ENCODE measurements at places on chromosomes 6 and 20.

DNA sequence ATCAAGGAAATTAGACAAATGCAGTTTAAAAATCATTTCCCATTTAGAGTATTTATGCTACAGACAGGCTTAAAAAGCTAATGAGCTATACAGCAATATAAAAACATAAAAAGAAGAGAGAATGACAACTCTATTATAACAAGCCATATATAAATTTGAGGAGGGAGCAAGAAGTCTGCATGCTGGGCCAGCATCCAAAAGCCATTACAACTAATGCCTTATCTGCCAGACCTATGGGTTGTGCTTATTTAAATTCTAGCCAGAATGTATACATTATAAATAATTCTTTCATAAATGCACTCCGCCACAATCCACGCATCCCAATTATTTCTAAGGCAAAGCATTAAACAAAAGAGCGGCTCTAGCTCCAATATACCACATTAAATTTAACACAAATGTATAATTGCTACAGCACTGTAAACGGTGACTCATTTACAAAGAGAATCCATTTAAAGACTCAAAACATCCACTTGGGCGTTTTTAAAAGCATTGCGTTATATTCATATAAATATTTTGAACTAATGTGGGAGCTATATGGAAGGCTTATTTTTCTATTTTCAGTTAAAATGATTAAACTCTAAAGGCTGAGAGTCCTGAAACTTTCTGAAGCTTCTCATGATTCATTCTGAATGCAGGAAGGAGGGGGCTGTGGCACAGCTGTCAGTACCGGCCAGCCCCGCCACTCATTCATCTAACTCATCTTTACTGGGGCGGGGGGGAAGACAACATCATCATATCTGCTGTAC lies 37.7 kb upstream of the RAB22A start:
- DNase-seq: no peak

DNA sequence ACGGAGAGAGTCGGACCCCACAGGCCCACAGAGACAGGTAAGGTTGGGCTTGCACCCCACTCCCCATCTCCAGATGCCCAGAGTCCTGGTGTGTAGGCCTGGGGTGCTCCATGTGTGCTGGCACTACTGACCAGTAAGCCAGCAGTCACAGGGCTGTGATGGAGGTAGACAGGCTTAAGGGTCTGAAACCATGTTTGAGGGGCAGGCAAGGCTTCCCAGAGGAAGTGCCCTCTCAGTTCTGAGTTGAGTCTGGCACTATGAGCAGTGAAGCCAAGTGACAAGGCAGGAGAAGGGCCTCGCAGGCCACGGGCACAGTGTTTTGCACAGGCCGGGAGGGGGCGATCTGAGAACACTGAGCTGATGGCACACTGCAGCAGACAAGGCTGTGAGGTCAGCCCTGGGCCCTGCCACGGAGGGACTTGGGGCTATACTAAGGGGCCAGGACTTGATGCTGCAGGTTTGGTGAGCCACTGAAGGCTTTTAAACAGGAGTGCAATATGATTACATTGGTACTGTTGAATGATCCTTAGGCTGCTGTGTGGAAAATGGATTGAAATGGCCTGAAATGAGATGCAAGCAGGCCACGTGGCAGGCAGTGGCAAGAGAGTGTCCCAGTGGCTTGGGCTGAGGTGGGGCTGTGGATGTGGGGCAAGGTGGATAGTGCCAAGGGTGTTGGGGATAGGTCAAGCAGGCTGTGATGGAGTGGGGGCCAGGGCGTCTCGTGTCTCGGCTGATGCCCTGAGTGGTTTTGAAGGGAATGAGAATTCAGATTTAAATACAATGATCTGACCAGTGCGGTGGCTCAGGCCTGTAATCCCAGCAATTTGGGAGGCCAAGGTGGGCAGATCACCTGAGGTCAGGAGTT lies 20.3 kb downstream of the TTBK1 start:
- DNase-seq: peak; percentile 62

DNA sequence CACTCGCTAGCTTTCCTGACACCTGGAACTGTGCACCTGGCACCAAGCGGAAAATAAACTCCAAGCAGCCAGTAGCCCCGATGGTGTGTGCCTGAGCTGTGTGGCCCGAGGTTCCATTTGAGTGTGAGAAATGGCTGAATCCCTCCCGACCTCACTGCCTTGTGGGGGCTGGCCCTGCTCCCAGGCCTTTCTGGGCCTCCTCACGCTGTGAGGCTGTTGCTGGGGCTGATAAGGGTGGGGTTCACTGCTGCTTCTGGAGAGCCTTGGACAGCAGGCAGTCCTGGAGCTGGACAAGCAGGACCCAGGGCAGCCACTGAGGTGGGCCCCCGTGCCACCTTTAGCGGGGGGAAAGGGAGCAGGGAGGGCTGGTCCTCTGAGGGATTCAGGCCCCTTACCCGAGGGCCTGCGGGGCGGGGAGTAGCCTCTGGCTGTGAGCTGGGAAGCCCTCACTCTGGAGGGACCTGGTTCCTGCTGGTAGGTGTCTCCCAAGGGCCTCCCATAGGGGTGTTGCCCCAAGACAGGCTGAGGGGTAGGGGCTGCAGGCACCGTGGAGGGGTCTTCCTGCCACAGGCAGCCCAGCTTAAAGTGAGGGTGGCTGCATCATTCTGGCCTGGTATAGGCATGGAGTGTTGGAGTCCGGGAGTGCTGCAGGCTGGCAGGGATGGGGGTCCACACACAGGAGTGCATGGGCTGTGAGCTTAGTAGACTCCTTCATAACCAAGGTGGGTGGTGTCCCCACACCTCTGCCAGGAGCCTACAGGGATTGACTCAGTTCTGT lies 1.7 kb downstream of the PPDPF start:
- no peak for DNase-seq

DNA sequence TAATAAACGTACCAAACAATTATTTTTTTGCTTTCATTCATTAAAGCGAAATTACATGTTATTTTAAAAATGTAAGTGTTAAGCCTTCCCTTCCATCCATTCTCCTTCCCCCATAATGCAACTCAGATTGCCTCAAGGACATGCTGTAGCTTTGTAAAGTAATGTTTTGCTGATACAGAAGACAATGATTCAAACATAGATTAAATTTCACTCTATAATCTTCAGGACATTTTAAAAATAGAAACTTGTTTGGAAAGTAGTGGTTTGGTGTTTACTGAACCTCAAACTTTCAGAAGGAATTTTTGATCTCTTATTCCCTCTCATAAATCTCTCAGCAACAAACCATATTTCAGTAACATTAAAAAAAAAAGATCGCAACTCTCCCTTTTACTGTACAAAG lies 350.9 kb upstream of the HSF2 start:
- DNase-seq: no peak

- no peak for DNase-seq
Measured at GRCh38 chr20:49742948-49743347, 29.3 kb upstream of the B4GALT5 start.

GRCh38 chr20:2145376-2145775 lies 43.7 kb downstream of the STK35 start:
- DNase-seq: no peak

DNA sequence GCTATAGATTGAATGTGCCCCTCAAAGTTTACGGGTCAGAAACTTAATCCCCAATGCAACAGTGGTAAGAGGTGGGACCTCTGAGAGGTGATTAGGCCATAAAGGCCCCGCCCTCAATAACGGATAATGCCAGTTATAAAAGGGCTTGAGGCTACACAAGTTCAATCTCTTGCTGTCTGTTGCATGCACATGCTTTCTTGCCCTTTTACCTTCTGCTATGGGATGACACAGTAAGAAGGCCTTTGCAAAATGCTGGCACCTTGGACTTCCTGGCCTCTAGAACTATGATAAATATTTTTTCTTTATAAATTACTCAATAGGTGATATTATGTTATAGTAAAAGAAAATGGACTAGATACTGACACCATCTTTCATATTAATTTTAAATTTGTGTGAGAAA lies 806.1 kb downstream of the TENT5A start:
- DNase-seq: no peak

DNA sequence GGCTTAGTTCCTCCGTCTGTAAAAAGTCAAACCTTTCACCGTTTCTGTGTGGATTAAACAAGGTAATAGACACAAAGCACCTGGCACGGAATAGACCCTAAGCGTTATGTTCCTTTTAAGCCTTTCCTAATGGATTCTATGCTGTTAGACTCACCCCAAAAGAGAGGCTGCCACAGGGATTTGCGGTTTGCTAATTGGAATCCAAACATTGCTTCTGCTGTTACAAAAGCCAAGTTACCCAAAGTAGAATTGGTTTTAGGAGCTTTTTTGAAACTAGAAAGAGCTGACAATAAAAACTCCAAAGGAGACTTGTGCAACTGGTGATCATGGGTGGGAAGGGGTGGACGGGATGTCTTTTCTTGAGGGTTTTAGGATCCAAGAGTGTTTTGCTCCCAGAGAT lies 178.0 kb downstream of the BMP7 start:
- no peak for DNase-seq

DNA sequence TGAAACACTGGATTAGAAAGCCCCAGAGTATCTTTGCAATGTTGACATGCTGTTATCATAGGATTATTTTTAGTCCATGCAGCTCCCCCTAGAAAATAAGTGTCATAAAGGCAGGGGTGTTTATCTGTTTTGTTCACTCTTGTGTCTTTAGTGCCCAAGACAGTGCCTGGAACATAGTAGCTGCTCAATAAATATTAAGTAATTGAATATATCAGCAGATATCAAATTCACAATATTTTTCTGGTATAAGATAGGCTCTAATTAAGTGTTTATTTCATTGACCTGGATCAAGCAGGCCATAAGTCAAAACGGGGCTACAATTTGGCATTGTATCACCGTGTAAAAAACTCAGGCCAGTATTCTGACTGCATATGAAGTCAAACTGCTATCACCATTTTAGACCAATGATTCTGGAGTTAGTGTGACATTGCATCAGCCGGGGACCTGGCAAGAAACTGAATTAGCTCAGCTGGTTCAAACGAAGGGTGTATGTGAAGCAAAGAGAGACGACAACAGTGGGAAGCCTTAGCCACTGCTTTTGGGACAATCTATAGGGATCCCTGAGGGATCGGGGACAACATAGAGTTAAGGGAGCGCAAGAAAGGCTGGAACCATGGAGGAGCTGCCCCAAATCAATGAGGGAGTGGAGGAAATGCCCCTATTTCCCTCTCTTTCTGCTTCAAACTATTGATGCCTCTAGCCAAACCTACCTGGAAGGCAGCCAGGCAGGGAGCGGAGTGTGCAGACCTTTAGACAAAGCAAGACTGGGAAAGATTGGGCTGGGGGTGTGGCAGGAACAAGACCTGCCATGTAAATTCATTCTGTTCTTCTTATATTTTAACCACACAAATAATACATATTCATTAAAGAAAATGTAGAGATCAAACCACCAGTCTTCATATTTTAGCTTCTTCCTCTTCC lies 112.2 kb downstream of the PLEKHG1 start:
- no peak for DNase-seq

- no peak for DNase-seq
Measured at GRCh38 chr6:145508107-145508506, 227.2 kb downstream of the EPM2A start.

- no peak for DNase-seq
Measured at GRCh38 chr6:96649926-96650325, 87.0 kb downstream of the FHL5 start.

DNA sequence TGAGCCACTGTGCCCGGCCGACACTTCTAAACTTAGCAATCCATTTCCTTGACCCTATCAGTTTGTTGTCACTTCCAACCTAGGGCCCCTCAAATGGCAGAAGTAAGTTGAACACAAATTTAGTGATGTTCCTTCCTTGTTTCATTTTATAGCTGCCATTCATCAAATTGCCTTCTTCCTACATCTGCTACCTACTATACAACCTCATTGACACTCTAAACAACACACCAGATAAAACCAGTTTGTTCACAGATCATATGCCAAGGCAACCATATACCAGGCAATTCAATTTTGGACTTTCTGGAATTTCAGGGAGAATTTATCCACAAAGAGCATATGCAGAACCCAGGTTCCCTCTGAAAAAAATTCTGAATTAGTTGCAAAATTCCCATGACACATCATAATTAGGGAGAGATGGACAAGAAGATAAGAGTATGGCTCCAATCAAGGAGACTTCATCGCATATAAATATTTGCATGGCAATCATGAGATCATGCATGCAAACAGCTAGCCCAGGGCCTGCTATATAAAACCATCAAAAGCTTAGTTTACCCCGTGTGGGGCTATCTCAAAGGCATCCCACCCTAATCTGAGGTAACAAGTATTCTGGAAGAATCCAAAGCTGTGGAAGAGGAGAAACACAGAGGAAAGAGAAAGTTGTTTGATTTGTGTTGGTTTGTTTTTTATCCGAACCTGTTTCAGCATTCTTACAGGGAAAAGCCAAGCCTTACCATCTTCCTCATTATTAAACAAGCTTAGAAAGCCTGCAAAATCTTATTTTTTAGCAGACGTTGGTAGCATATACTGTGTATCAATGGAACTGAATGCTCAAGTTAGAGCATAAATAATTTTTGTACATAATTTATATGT lies 132.8 kb upstream of the TNFAIP3 start:
- no peak for DNase-seq
